ENCODE measurements at places on chromosomes 2 and 18.

DNA sequence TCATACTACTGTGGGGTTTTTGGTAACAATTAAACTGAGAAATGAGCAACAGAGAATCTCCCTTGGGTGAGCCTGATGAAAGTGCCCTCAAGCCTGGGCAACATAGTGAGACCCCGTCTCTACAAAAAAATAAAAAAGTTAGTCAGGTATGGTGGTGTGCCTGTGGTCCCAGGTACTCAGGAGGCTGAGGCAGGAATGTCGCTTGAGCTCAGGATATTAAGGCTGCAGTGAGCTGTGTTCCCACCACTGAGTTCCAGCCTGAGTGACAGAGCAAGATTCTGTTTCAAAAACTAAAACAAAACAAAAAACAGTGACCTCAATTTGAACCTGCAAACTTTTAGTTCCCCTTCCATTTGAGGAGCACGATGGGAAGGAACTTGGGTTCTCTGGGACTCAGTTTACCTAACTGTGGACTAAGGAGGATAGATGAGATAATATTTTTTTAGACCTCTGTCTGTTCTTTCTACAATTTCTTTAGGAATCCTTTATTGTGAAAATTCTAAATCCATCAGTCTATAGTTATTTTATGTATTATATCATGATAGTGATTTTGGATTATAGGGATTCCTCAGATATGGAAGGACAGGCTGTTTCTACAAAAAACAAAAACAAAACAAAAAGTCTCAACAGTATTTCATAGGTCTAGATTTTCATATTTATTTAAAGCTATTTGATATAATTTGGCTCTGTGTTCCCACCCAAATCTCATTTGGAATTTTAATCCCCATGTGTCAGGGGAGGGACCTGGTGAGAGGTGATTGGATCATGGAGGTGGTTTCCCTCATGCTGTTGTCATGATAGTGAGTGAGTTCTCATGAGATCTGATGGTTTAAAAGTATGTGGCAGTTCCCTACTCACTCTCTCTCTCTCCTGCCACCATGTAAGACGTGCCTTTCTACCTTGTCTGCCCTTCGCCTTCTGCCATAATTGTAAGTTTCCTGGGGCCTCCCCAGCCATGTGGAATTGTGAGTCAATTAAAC, 178.6 kb downstream of the MYCN start:
- DNase-seq: no peak

DNA sequence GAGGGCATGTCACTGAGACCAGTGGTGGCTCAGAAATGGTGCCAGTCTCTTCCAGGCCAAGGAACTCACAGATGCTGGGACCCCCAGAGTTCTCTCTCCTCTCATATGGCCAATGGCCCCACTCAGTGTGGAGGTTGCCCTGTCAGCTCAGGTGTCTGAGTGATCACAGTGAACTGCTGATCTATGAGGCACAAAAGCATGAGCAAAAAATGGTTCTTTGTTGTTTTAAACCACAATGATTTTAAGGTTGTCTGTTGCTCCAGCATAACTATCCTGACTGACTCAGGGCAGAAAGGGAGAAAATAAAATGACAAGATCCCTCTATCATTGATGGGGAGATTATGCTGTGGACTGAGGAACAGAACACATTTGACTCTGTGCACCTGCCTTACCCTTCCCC, 57.8 kb downstream of the FBLN7 start:
- DNase-seq: no peak

DNA sequence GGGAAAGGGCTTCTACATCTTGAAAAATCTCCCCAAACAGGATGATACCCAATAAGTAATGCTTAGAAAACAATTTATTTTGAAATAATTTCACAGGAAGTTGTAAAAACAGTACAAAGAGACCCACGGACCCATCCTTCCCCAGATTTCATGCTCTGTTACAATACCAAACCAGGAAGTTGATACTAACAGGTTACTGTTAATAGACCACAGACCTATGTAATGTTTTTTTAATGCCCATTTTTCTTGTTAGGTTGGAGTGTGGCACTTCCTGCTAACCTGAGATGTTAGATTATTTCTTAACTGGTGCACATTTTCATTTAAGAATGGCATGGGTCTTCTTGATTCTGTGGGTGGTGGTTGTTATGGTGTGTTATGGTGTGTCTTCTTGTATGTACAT, 21.4 kb upstream of the MGAT5 start:
- DNase-seq: no peak

DNA sequence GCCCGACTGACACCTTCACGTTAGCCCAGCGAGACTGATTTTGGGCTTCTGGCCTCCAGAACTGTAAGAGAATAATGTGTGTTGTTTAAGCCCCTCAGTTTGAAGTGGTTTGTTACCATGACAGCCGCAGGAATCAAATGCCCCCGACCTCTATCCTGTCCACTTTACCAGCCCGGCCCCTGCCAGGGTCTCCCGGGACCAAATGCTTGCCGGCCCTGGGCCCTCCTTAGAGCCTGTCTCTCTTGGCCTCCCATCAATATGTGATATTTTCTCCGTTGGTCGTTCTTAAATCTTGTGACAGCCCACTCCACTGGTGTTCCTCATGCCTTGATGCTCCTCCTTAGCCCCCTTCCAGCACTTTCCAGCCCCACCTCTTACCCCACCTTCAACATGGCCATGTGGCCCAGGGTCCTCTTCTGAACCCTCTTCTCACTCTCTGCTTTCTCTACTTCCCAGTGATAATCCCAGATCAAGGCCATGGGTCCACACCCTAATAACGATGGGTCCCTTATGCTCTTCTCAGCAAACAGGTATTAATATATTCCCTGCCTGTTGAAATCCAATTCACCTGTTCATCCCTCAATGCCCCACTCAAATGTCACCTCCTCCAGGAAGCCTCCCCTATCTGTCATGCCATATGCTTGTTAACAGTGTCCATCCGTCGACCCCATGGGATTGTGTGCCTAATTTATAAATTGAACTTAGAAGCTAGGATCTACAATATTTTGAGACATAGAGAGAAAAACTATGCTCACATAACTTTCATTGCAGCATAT, 192.8 kb downstream of the ZFP36L2 start:
- DNase-seq: no peak

DNA sequence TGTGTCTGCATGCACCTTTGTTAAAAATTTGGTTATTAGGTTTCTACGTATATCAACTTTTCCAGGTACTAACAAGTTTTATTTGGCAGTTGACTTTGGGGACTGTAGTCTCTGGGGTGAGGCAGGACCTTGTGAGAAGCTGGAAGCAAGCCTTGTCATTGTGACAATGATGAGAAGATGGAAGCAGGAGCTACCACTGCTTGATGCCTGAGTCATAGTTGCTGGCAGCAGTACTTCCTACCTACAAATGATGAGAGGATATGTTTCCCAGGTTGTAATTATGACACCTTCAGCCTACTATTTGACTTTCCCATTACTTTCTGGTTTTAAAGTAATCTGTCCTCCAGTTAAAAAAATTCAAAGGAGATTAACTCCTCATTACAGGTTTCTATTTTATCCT, 516.3 kb downstream of the NRXN1 start:
- no peak for DNase-seq

Data from AG09309 (cell line).